ENCODE measurements at places on chromosomes 7 and 10. TPM values are rescaled to one million over a fixed set of nuclear protein-coding genes. Genes with fewer than 3 reads are reported as not detected.

- H3K27me3 ChIP-seq = peaks cover 97% of the 10 kb centered on the region
- no peak for DNase-seq
- no peaks in the 10 kb centered on the region for H3K4me1 ChIP-seq
- H3K4me3 ChIP-seq = no peak overlapping the region
- H3K36me3 ChIP-seq = no peaks in the 10 kb centered on the region
Observed at GRCh38 chr10:6507311-6507710, 72.8 kb downstream of the PRKCQ start.

GRCh38 chr10:97361537-97361901 lies 27.0 kb upstream of the FRAT2 start:
- H3K27me3 ChIP-seq = no peaks in the 10 kb centered on the region
- H3K4me1 ChIP-seq = no peaks in the 10 kb centered on the region
- no peak overlapping the region for H3K4me3 ChIP-seq
- DNase-seq = no peak
- H3K36me3 ChIP-seq = peaks cover 10% of the 10 kb centered on the region
- H3K27ac ChIP-seq = no peak overlapping the region

DNA sequence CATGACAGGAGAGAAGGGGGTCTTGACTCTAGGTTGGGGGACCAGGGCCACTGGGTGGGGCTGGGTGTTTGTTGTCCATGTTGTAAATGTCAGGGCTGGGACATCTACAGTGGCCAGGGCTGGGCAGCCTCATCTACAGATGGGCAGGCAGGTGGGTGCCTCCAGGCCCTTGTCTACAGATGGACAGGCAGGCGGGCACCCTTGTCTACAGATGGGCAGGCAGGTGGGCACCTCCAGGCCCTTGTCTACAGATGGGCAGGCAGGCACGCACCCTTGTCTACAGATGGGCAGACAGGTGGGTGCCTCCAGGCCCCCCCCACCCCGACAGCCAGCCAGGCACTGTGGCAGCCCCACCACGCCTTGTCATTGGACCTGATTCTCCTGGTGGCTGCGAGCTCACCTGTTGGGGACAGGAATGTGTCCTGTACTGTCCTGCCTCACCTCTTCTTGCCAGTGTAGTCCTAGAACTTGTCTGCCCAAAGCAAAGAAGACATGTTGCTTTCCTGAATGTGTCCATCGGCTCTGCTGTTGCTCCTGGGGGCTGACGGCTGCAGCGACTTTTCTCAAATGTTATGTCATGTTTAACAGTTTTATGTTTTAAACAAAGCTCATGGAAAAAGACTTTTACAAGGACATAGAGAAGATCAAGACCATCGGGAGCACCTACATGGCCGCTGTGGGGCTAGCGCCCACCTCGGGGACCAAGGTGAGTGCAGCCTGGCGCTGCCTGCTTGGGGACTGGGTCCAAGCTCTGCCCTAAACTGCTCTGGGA lies 129.9 kb downstream of the ADCY1 start:
- H3K4me3 ChIP-seq = no peak overlapping the region
- H3K27ac ChIP-seq = no peak overlapping the region
- H3K36me3 ChIP-seq = no peaks in the 10 kb centered on the region
- H3K4me1 ChIP-seq = no peaks in the 10 kb centered on the region

DNA sequence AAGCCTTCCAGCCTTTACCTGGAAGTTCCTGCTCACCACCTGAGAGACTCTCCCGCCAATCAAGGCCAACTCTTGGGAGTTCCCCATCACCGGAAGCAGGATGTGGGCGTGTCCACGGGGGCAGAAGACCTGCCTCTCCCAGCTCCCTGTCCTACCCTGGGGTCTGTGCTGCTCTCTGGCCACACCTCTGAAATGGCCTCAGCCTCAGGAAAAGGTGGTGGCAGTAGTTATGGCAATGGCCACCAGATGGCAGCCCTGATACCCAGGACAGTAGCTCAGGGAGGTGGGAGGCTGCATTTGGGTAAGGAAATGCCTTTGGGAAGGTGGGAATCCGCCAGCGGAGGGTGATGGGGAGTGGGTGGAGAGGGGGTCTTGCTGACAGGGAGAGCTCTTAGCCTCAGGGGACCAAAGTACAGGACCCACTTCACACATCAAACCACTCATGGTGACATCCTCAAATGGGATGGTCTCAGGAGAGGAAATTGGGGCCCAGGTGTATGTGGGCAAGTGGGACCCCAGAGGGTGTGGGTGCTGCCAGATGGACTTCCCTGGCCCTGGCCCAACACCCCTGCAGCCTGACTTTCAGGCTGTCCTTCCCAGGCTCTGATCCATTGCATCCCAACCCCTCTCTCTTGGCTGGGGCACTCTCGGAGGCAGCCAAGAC lies 33.9 kb downstream of the KAZALD1 start:
- H3K27me3 ChIP-seq = peaks cover 13% of the 10 kb centered on the region
- H3K27ac ChIP-seq = no peak overlapping the region
- no peak overlapping the region for H3K4me3 ChIP-seq
- no peaks in the 10 kb centered on the region for H3K4me1 ChIP-seq

The ALOX5 gene
- not detected for total RNA-seq

The IDI2 gene
- not detected for total RNA-seq

GRCh38 chr10:35487336-35488034 lies 117.7 kb upstream of the GJD4 start:
- H3K36me3 ChIP-seq = peaks cover 5% of the 10 kb centered on the region
- H3K27ac ChIP-seq = no peak overlapping the region
- no peaks in the 10 kb centered on the region for H3K27me3 ChIP-seq
- H3K4me3 ChIP-seq = no peak overlapping the region
- DNase-seq = no peak

- no peaks in the 10 kb centered on the region for H3K27me3 ChIP-seq
- no peak for DNase-seq
- H3K36me3 ChIP-seq = no peaks in the 10 kb centered on the region
- H3K27ac ChIP-seq = no peak overlapping the region
- no peak overlapping the region for H3K4me3 ChIP-seq
- H3K4me1 ChIP-seq = peaks cover 10% of the 10 kb centered on the region
Observed at GRCh38 chr10:4136121-4136520, 351.1 kb upstream of the KLF6 start.

- DNase-seq = no peak
- peaks cover 19% of the 10 kb centered on the region for H3K27me3 ChIP-seq
- H3K4me1 ChIP-seq = no peaks in the 10 kb centered on the region
- H3K36me3 ChIP-seq = no peaks in the 10 kb centered on the region
- no peak overlapping the region for H3K27ac ChIP-seq
Observed at GRCh38 chr7:12110425-12110824, 100.7 kb upstream of the TMEM106B start.
